Adipocyte (in vitro differentiated cells): ENCODE measurements at places on chromosomes 4 and X.

DNA sequence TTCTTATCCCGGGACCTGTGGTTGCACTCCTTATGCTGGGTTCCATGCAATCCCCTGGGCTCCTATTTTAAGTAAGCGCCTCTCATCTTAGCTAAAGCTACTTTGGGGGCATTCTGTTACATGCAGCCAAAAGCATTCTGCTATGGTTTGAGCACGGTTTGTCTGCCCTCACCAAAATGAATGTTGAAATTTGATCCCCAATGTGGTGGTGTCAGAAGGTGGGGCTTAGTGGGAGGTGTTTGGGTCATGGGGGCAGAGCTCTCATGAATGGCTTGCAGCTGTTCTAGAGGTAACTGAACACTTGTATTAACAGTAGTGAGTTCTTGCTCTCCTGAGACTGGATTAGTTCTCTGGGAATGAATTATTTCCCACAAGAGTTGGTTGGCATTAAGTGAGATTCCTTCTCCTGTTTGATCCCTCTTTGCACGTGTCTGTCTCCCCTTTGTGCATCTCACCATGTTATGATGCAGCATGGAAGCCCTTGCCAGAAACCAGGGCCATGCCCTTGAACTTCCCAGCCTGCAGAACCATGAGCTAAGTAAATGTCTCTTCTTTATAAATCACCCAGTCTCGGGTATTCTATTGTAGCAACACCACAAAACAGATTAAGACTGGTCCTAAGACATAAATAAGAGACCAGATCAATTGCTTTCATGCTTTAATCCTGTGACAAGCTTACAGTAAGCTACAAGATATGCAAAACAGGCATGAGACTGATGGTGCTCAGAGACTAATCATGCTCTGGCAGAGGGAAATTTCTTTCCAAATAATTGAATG, 141.8 kb downstream of the TSPAN5 start:
- DNase-seq, result no peak

DNA sequence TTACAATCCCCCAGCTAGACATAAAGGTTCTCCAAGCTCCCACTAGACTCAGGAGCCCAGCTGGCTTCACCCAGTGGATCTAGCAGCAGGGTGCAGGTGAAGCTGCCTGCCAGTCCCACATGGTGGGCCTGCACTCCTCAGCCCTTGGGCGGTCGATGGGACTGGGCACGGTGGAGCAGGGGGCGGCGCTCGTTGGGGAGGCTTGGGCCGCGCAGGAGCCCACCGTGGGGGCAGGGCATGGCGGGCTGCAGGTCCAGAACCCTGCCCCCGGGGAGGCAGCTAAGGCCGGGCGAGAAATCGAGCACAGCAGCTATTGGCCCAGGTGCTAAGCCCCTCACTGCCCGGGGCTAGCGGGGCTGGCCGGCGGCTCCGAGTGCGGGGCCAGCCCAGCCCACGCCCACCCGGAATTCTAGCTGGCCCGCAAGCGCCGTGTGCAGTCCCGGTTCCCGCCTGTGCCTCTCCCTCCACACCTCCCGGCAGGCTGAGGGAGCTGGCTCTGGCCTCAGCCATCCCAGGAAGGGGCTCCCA, 9.6 kb upstream of the KLF8 start:
- DNase-seq, result no peak

GRCh38 chrX:120244395-120244734, 6.2 kb upstream of the ZBTB33 start:
- no peak for DNase-seq

DNA sequence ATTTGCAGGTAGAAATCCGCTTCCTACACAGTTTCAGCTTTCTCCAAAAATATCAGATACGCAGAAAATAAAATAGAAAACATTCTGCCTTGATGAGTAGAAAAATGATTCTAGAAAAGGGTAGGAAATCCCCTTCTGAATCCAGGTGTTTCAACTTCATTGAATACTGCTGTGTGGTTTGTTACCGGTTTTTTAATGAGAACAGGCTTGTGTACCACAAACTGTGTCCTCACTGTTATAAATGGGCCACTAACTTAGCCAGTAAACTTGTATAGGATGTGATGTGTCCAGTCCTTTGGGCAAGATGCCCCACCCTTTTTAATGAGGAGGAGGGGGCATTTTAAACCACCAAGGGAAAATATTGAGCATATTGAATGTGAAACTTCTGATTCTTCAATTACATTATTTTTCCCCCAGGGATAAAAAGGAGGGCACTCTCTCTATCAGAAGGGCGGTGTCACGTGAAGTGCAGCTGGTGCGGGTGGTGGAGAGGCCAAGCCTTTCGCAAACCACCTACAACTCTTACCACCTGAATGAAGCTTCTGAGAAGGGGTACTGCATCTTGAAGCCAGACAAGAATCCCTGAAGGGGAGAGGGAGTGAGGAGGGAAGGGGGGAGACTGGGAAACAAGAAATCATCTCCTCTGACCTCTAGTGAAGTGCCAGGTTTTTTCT, 4.5 kb downstream of the CXXC4 start:
- no peak for DNase-seq
